ENCODE measurements at places on chromosomes 13 and 19.
A peak's percentile ranks its signal among the peaks of the same experiment; 100 is the strongest.

DNA sequence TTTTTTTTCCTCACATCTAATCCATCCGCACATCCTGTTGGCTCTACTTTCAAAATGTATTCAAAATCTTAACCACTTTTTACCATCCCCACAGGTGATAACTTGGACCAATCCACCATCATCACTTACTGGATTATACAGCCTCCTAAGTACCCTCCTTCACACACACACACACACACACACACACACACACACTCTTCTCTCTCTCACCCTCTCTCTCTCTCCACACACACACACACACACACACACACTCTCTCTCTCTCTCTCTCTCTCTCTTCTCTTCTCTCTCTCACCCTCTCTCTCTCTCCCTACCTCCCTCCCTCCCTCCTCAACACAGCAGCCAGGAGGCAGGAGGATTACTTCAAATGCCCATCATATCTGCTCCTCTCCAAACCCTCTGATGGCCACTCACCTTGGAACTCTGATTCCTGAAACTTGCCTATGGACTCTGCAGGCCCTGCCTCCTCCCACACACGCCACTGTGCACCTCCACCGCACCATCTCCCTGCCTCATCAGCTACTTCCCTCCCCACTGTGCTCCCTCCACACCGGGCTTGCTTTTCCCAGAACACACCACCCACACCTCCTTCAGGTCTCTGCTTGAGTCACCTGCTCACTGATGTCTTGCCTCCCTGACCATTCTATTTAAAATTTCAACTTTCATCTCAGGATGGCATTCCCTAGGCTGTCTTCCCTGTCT, 39.7 kb downstream of the RCBTB2 start:
- no peak for DNase-seq

- DNase-seq: no peak
Observed at GRCh38 chr13:79353693-79354092, 52.4 kb downstream of the RBM26 start.

- no peak for DNase-seq
Observed at GRCh38 chr13:77207943-77208342, 119.0 kb downstream of the MYCBP2 start.

- no peak for DNase-seq
Observed at GRCh38 chr13:54934121-54934520, 1905.5 kb downstream of the OLFM4 start.

DNA sequence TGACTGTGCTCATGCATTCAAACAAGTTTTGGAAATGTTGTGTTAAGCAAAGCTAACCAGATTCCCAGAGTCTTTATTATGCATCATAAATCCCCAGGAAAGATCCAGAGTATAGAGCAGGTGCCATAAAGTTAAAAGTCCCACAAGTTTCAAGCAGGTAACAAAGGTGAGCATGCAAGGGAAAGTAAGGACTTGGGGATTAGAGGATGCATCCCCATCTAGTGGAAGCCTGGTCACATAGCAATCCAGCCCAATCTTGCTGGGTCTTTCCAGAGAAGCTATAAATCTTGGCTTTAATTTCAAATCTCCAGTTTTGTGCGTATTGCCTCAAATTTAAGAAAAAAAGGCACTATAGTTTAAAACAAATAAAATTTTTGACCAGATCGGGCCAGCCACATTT, 72.7 kb downstream of the ZNF254 start:
- no peak for DNase-seq

GRCh38 chr13:71261256-71261655, 605.7 kb downstream of the DACH1 start:
- DNase-seq: no peak

DNA sequence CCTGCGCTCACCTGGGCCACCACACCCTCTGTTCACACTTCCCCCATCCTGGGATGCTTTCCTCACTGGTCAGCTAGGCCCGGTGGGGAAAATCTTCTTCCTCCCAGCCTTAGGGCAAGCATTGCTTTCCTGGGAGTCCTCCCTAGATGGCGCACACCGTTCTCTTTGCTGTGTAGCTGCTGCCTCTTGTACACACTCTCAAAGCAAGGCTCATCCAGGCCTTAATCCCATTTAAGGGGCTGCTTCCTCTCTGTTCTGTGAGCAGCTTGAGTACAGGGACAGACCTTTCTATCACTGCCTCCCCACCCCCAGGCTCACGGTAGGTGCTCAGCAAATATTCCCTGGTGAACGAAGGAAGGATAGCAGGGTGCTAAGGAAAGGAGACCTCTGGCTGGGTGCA, 11.1 kb downstream of the SLC7A10 start:
- DNase-seq: no peak

- no peak for DNase-seq
Observed at GRCh38 chr19:14318873-14319272, 62.4 kb upstream of the ADGRE5 start.

- DNase-seq: no peak
Observed at GRCh38 chr13:39144941-39145533, 106.8 kb downstream of the NHLRC3 start.

GRCh38 chr13:66780814-66781213, 449.3 kb downstream of the PCDH9 start:
- DNase-seq: no peak

GRCh38 chr19:35170359-35171061, 16.0 kb downstream of the FXYD5 start:
- DNase-seq: no peak

GRCh38 chr13:53269634-53270033, 241.0 kb downstream of the OLFM4 start:
- DNase-seq: no peak

- DNase-seq: no peak
Observed at GRCh38 chr13:82719987-82720386, 1162.3 kb downstream of the SLITRK1 start.

DNA sequence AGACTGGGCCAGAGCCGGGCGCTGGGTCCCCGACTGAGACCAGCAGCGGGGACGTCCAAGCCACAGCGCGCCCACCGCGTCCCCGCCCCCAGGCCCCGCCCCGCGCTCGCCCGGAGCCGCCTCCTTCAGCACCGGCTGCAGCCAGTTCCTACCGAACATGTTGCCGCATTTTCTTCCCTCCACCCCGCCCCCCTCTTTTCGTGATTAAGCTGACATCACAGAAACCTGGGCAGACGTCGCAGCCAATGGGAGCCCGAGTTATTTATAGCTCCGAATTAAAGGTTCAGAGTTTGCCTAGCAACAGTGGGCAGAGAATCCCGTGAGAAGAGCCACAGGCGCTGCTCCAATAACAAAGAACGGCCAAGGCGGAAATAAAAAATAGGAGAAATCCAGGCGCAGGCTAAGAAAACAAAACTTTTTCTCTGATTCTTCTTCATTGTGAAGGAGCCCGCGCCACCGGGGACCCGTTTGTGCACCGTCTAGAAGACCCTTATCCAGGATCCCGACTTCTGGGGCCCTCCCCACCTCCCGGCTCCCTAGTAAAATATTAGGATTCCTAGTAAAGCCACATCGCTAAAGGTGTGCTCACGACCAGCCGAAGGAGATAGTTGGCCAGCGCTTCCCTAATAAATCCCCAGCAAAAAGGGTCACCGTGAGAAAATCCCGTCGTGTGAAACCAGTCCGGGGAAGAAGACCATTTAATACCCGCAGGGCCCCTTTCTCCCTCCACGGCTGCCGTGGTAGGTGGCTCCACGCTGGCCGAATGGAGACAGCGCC, 61.7 kb downstream of the SERP2 start:
- peak; percentile 66 for DNase-seq

GRCh38 chr19:54521860-54522513, 19.4 kb downstream of the LAIR2 start:
- DNase-seq: no peak

DNA sequence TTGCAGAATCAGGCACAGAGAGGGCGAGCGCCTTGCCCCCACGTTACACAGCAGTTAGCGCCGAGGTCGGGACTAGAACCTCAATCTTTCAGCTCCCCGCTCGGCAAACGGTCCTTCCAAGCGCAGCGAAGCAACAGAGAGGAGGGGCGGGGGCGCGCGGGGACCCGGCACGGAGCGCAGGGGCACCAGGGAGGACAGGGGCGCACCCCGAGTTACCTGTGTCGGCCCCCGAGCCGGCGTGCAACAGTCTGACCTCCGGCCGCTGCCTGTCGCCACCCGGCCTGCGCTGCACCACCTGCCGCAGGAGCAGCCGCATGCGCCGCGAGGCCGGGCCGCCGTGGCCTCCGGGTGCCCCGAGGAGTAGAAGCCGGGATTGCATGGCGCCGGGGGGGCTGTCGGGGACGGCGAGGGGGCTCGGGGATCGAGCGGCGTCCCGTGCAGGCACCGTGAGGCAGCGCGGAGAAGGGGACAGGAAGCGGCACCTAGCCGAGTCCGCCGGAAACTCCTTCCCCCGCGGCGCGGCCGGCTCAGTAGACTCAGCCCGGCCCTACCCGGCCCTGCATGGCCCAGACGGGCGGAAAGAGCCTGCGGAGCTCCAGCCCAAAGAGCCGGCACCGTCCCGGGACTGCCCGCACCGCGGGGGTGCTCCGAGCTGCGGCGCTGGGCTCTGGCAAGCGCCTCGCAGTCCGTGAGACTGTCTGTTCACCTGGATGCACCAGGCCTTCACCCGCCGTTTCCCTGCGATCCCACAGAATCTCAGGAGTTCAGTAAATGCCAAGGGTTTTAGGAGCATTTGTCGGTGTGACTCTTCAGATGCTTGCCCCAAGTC, at the start of gene VWA8:
TSS of gene VWA8 (minus strand) at position 473 of the 829 bp plus-strand sequence. CDS start at position 379, 94 bp downstream.
- DNase-seq: peak; percentile 77

DNA sequence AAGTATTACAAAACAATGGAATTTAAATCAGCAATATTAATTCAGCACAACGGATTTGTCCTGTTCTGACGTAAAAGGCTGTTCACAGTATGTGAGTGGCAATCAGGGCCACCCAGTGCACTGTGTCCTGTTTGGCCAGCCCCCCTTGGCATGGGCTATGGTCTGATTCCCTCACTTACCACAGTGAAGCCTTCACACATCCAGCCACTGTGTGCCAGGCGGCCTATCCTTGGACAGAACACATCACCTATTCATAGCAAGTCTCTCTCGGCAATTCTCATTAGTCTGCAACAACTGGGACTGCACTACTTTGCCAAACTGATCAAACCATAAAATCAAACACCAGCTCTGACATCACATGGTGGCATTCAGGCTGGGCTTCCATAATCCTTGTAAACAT, 221.5 kb upstream of the TSHZ3 start:
- no peak for DNase-seq

- no peak for DNase-seq
Observed at GRCh38 chr19:7965259-7965841, 21.9 kb upstream of the TIMM44 start.

GRCh38 chr19:6014551-6015135, 36.7 kb upstream of the RANBP3 start:
- DNase-seq: no peak

DNA sequence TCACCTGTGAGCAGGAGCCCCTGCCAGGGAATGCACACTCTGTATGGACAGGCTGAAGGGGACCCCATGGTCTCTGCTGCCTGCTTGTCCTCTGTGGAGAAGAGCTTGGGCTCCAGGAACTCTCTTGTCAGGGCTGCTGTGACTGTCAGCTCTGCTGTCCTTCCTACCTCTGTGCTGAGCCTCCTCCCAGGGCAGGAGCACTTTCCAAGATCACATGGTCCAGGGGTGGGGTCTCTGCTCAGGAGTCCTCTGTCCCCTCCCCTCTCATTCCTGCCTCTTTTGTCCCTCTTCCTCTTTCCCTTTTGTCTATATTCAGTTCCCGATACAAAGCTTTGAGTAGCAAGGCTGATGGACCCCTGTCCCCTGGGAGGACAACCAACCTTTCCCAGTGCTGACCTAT, at the start of gene CEACAM7:
TSS of gene CEACAM7 (minus strand) at position 173 of the 400 bp plus-strand sequence. CDS start at position 68, 105 bp downstream.
- DNase-seq: no peak

DNA sequence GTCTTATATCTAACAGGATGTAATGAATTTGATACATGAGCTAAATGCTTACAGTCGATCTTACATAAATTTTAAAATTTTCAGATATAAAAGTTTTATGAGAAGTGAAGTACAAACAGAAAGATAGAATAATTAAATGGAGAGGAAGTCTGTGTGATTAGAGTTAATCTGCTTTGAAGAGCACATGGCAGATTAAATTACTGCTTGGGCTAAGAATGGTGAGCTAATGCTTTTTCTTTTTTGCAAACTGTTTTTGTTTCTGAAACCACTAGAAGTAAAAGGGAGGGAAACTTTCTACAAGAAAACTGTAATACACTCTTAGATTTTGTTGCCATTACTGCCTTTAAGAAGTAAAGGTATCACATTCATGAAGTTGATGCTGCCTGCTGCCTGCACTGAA, 96.3 kb upstream of the SPRY2 start:
- DNase-seq: no peak

GRCh38 chr19:3262362-3262761, 37.9 kb downstream of the CELF5 start:
- no peak for DNase-seq

DNA sequence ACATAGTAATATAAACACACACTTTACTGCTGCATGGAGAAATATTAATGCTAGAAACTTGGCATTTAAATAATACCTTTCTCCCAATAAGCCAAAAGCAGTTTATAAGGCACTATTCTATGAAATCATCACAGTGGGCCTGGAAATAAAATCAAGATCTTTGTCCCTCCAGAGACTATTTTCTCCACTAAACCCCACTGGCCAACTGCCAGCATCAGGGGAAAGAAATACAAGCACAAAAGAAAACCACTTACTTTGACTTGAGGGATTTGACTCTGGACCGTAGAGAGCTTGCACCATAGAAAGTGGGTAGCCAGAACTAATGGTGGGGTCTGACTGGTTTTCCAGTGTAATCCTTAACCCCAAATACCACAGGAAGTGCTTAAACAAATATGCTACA, 71.9 kb downstream of the DCLK1 start:
- DNase-seq: no peak

DNA sequence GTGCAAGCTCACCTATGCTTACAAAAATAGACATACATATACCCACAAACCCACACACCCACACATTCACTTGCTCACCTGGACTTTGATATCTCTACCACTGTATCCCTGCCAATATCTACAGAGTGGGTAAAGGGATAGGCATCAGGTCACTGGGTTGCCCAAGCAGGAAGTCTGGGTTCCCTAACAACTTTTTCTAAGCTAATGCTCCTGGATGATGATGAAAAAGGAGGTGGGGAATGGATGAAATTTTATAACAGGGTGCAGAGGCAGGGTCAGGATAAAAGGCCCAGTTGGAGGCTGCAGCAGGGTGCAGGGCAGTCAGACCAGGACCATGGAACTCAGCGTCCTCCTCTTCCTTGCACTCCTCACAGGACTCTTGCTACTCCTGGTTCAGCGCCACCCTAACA, at the start of gene CYP2B6:
TSS of gene CYP2B6 (plus strand) at position 311 of the 410 bp plus-strand sequence. CDS start at position 335, 24 bp downstream.
- DNase-seq: no peak

GRCh38 chr13:49980266-49980665, 16.6 kb upstream of the TRIM13 start:
- no peak for DNase-seq

DNA sequence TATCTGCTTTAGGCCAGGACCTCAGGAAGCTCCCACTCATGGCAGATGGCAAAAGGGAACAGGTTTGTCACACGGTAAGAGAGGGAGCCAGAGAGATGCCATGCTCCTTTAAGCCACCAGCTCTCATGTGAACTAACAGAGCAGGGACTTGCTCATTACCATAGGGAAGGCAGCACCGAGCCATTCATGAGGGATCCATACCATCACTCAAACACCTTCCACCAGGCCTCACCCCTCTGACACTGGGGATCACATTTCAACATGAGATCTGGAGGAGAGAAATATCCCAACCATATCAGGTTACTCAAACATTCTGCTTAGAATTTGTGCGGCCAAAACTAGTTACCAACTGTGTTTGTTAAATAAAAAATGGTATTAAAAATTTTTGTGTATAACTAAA, 427.0 kb downstream of the UQCRFS1 start:
- no peak for DNase-seq

GRCh38 chr19:21699197-21699596, 68.2 kb downstream of the ZNF100 start:
- no peak for DNase-seq

GRCh38 chr13:76944456-76944855, 3.9 kb upstream of the ACOD1 start:
- DNase-seq: no peak
